Activated CD8-positive, alpha-beta T cell treated with anti-CD3 and anti-CD28 coated beads, Interleukin-2, amount 10 ng/mL, durations not matched to agents 7 days and 5 days (primary cell): ENCODE measurements at places on chromosomes 2 and 18. TPM values are rescaled to one million over a fixed set of nuclear protein-coding genes. Genes with fewer than 3 reads are reported as not detected.

The WNT10A gene
- not detected for total RNA-seq

The SGPP2 gene
- total RNA-seq = 0.11 TPM

The STRADB gene
- 30.3 TPM for total RNA-seq

The NYAP2 gene
- not detected for total RNA-seq

The SERPINB12 gene
- not detected for total RNA-seq

The RELCH gene
- total RNA-seq = 32.8 TPM

The LHCGR gene
- total RNA-seq = not detected

The EIPR1 gene
- total RNA-seq = 38.9 TPM

The ASB18 gene
- total RNA-seq = not detected

The KLHL14 gene
- not detected for total RNA-seq
